ENCODE measurements at places on chromosomes 1 and 21. TPM values are rescaled to one million over a fixed set of nuclear protein-coding genes. Genes with fewer than 3 reads are reported as not detected.

Gene GJB3
- total RNA-seq = not detected

Gene FGR
- total RNA-seq = not detected

Gene ATAD3C
- 0.20 TPM for total RNA-seq

Gene SELENBP1
- 10.4 TPM for total RNA-seq

Gene MROH9
- total RNA-seq = not detected

- DNase-seq = no peak
Measured at GRCh38 chr1:29237852-29238619, 1.7 kb downstream of the PTPRU start.

DNA sequence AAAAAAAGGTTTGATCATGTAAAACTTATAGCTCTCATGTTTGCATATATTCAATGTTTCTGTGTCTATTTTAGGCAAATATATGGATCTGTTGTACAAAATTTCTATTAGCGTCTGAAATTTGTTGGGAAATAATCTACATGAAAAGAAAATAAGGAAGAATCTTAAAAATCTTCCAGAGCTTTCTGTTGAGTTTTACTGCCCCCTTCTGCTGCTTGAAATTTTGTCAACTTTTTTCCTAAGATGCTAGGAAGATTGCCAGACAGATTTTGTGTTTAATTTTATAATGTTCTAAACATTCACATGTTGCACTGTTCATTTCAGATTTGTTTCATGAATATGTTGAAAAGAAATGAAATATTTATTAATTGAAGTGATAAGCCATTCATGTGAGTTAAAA is 2.5 kb upstream of the PTGS2 start:
- no peak for DNase-seq

GRCh38 chr1:63042278-63042677 is 258.3 kb downstream of the ATG4C start:
- DNase-seq = peak; percentile 26

DNA sequence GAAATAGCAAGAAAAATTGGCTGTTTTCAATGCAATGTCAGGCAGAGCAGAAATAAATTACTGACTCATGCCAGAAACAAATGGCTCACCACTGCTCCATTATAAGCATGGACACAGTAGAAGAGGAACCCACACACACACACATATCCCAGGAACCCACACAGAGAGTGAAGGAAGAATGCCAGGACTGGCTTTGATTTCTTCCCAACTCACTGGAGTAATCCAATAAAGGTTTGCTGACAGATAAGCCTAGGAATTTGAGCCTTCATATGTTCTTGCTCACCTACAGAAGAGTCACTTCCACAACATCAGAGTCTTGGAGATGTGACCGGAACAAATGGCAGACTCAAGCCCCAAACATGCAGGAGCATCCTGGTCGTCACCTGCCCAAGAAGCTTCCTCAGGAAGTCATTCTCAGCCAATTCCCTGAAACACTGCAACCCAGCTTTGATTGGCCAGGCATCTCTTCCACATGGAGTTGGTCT is 2.2 kb downstream of the SH3BP5L start:
- no peak for DNase-seq

- no peak for DNase-seq
Measured at GRCh38 chr1:187509091-187509490, 680.3 kb downstream of the PLA2G4A start.

DNA sequence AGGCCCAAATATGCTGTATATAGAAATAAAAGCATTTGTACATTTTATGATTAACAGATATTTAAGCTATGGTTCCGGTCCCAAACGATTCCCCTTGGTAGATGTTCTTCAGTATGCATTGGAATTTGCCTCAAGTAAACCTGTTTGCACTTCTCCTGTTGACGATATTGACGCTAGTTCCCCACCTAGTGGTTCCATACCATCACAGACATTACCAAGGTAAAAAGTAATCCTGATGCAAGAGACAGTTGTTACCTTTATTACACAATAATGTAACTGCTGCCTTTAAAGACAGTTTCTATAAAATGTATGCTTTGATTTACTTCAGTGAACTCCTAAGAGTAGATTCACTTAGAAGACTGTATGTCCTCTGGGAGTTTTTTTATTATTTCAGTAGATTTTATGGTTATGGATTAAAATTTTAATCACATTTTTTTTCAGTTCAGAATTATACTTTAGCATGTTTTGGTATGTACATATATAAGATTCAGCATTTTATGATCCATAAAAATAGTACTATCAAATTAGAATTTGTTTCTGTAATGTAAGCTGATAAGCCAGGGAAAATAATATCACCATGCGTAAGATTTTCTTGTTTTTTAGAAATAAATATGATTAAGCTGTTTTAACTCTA is 96.5 kb downstream of the USP25 start:
- peak; percentile 6 for DNase-seq

GRCh38 chr1:13628711-13629110 is 45.1 kb downstream of the PDPN start:
- DNase-seq = no peak
